ENCODE measurements at places on chromosomes 12 and 14. TPM values are rescaled to one million over a fixed set of nuclear protein-coding genes. Genes with fewer than 3 reads are reported as not detected.

DNA sequence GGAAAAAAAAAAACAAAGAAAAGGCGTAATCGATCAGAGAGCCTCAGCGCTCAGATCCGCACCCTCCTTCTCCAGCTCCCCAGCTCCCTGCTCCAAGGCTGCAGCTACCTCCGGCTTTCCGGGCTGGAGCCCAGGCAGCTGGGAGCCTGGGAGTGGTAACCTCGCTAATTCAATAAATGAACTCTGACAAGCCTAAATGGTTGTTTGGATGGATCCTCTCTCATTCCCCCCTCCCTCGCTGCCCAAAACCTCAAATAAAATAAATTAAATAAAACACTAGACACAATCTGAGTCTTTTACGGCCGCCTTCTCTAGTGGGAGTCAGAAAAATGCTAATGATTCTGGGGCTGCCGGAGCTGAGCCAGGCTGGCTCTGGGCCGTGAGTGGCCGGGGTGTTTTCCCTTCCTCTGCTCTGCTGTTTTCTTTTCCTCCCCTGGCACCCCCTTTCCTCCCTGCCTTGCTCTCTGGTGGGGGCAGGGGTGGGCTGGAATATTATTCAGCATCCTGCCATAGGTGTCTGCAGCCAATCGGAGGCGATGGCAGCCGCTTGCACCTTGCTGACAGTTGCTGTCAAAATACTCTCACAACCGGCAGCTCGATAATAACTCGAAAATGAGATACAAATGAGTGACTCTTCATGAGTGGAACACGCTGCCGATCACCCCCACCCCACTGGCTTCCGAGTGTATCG lies 76.1 kb downstream of the RBM19 start:
- no peak overlapping the region for H3K27ac ChIP-seq
- no peak overlapping the region for H3K4me3 ChIP-seq
- no peaks in the 10 kb centered on the region for H3K27me3 ChIP-seq
- DNase-seq, result no peak
- peaks cover 3% of the 10 kb centered on the region for H3K36me3 ChIP-seq

- no peaks in the 10 kb centered on the region for H3K36me3 ChIP-seq
- H3K27ac ChIP-seq, result no peak overlapping the region
- no peaks in the 10 kb centered on the region for H3K27me3 ChIP-seq
- no peak overlapping the region for H3K4me3 ChIP-seq
- no peaks in the 10 kb centered on the region for H3K4me1 ChIP-seq
- DNase-seq, result no peak
Measured at GRCh38 chr14:38786921-38787320, 316.1 kb downstream of the SEC23A start.

DNA sequence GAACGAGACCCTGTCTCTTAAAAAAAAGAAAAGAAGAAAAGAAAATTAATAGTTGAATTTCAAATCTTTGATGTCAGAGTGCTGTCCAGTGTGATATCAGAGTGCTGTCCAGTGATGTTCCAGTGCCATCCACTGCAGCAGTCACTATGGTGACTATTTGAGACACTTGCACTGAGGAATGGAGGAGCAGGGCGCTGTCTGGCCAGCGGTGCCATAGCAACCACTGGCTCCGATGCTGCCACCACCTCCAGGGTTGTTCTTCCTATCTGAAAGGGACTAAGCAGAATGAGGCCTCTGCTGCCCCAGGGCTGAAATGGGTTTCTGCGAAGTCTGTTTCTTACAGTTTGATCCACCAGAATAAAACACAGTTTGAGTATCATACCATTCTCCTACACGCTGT lies 272.9 kb downstream of the NUAK1 start:
- no peak overlapping the region for H3K27ac ChIP-seq
- H3K4me1 ChIP-seq, result no peaks in the 10 kb centered on the region

DNA sequence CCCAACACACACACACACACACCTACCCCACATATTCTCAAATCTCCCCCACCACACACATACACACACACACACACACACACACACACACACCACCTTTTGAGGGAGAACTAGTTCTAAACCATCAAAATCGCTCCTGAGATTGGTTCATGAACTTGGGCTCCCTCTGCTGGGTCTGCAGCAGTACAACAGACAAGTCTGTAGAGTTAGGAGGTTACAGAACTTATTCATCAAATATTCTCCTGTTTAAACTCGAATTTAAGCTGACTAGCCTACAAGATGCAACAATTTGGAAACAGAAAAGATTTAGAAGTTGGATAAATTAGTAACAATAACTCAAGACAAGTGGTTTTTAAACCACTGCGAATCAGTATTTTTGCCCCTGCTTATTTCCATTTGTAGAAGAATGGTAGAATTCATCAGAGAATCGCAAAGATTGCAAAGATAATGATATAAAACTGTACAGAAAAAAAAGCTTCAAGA lies 136.4 kb upstream of the USP15 start:
- no peaks in the 10 kb centered on the region for H3K36me3 ChIP-seq
- peaks cover 10% of the 10 kb centered on the region for H3K27me3 ChIP-seq

- DNase-seq, result no peak
- no peaks in the 10 kb centered on the region for H3K4me1 ChIP-seq
- no peaks in the 10 kb centered on the region for H3K36me3 ChIP-seq
Measured at GRCh38 chr14:38882533-38882932, 220.5 kb downstream of the SEC23A start.

DNA sequence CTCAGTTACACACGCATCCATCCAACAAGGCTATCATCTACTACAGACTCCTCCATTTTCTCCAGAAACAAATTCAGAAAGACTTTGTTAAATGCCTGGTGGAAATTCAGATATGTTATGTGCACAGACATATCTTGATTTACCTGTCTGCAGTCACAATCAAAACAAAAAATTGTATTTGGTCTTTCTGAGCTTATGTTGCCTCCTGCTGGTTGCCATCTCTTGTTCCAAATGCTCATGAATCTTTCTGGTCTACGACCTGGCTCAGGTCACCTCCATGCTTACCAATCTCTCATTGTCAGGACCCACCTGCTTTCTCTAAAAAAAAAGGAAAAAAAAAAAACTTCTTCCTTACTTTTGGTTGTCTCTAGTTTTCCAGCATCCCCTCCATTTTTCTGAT lies 169.2 kb upstream of the PLXNC1 start:
- H3K27ac ChIP-seq, result no peak overlapping the region
- H3K27me3 ChIP-seq, result peaks cover 5% of the 10 kb centered on the region
- no peaks in the 10 kb centered on the region for H3K36me3 ChIP-seq
- no peak overlapping the region for H3K4me3 ChIP-seq

DNA sequence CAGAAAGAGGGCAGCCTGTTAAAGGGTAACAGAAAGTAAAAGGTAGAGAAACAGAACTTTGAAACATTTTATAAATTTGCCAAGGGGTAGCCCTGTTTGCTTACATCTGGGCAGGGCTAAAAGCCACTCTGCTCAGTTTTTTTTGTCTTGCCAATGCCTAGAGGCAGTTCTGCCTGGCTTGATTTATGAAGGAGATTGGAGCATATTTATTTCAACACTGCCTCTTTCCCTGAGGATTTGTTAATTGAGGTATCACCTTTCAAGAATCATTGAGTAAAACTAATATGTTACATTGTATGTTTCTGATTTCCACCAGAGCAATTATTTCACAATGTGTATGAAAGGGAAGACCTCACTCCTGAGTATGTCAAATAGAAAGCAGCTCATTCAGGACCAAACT lies 160.8 kb downstream of the GXYLT1 start:
- H3K4me3 ChIP-seq, result no peak overlapping the region
- H3K27ac ChIP-seq, result no peak overlapping the region
- no peak for DNase-seq
- H3K36me3 ChIP-seq, result no peaks in the 10 kb centered on the region

DNA sequence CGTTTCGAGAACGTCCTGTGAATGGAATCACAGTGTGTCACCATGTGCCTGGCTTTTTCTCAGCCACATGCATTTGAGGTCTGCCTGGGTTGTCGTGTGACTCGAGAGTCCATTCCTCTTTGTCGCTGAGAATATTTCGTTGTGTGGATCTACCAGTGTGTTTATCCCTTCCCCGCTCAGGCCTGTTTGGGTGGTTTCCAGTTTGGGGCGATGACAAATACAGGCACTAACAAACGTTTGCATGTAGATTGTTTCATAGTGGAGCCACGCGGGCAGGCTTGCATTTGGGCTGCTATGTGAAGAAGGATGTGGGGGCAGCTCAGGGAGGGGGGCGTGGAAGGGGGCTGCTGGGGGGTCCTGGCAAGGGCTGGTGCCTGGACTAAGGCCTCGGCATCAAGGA lies 14.1 kb downstream of the RIN3 start:
- H3K27ac ChIP-seq, result peak overlapping the region; percentile 22
- DNase-seq, result no peak
- no peak overlapping the region for H3K4me3 ChIP-seq

DNA sequence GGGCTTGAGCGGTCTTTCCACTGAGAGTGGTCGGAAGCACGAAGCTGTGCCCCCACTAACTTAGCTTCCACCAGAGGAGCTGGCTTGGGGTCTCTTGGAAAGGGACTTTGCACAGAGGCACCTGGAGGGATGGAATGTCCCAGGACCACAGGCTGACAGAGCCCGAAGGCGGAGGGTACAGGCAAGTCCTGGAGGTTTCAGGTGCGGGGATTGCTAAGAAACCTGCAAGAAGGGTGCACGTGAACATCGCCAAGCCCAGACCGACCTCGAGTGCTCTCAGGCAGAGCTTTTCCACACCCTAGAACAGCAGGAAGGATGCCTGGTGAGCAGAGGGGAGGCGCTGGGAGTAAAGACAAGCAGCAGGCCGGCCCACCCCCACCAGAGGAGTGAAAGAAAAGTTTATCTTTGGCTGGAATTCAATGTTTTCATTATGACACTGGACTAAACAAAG lies 61.6 kb downstream of the SERPINA3 start:
- peak; percentile 11 for DNase-seq
- no peak overlapping the region for H3K27ac ChIP-seq
- peaks cover 6% of the 10 kb centered on the region for H3K27me3 ChIP-seq

- H3K4me3 ChIP-seq, result no peak overlapping the region
- H3K36me3 ChIP-seq, result peaks cover 14% of the 10 kb centered on the region
- no peak for DNase-seq
- H3K4me1 ChIP-seq, result no peaks in the 10 kb centered on the region
- no peak overlapping the region for H3K27ac ChIP-seq
Measured at GRCh38 chr14:67050896-67051295, 138.3 kb upstream of the GARIN2 start.

DNA sequence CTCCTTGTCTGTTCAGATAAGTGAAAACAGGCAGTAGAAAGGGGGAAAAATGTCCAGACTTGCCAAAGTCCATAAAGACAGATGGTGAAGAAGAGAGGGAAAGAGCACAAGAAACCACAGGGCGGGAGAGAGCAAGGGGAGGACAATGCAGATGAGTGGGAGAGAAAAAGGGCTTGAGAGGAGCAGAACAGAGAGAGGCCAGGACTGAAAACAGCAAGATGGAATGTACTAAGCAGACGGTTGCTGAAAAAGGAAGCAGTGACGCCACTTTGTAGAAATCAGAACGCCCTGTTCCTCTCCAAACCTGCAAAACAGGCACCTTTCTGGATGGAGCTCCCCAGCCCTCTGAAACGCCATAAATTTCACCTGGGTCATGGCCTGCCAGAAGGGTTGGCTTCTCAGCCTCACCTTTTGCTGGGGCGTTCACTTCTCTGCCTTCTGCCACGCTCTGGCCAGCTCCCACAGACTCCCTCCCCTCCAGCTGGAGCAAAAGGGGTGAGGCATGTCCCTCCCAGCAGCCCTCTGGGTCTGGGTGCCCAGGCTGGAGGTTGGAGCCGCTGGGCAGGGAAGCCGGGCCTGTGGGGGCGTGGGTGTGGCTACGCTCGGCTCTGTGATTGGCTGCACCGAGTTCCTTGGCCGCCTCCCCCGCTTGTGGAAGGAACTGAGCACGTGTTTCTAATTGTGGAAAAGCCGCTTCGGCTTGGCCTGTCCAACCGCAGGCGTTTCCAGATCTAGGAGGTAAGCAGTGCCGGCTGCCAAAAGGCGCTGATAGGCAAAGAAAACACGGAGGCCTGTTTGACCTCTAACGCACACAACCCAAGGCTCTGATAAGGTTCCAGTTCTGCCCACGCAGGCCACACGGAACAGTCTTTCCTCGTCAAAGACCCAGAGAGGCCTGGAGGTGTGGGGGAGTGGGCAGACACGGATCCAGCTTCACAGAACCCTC lies 29.3 kb downstream of the SLC7A8 start:
- DNase-seq, result no peak
- H3K27me3 ChIP-seq, result no peaks in the 10 kb centered on the region
- H3K4me3 ChIP-seq, result no peak overlapping the region
- H3K36me3 ChIP-seq, result no peaks in the 10 kb centered on the region
- H3K4me1 ChIP-seq, result peaks cover 7% of the 10 kb centered on the region

DNA sequence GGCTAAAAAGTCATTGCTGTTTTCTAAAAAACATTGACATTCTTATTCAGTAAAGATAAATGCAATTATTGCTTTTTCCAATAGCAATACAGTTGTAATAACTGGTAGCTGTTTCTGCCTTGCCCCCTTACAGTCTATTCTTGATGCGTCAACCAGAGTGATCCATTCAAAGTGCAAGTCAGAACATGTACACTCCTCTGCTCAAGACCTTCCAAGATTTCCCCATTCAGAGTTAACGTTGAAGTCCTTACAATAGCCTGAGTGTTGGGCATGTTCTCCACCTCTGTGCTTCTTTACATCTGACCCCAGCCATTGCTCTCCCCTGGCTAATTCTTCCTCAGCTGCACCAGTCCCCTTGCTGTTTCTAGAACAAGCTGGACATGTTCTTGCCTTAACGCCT lies 24.3 kb downstream of the VRK1 start:
- no peaks in the 10 kb centered on the region for H3K27me3 ChIP-seq
- H3K4me1 ChIP-seq, result peaks cover 8% of the 10 kb centered on the region
- no peak overlapping the region for H3K4me3 ChIP-seq

DNA sequence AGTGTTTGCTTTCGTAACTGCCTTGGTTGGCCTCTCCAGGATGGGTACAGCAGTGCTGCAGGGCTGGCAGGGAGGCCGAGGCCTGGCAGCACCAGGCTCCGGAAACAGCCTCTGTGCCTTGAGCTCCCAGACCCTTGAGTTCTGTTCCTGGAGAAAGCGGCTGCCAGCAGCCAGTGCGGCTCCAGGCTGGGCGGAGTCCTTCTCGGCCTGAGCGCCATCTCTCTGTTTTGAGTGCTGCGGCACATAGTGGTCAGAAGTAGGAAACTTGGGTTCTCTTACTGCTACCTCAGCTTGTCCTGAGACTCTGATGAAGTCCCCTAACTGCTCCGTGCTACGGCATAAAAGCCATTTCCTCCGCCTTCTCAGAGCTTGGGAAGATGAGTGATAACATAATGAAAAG lies 65.9 kb downstream of the KCNA1 start:
- no peaks in the 10 kb centered on the region for H3K36me3 ChIP-seq
- no peak overlapping the region for H3K27ac ChIP-seq
- H3K4me3 ChIP-seq, result no peak overlapping the region
- H3K27me3 ChIP-seq, result peaks cover 16% of the 10 kb centered on the region

Gene NOS1
- not detected for total RNA-seq

Gene TAPBPL
- 31.2 TPM for total RNA-seq

Gene NEUROD4
- not detected for total RNA-seq

Gene TMEM119
- total RNA-seq, result not detected

Gene SOAT2
- 13.3 TPM for total RNA-seq

Gene TAS2R31
- 3.0 TPM for total RNA-seq

Gene GLIPR1L2
- not detected for total RNA-seq

Gene KRT6C
- not detected for total RNA-seq

Gene FAM181A
- total RNA-seq, result not detected
